ENCODE measurements at places on chromosomes 6 and 20.

DNA sequence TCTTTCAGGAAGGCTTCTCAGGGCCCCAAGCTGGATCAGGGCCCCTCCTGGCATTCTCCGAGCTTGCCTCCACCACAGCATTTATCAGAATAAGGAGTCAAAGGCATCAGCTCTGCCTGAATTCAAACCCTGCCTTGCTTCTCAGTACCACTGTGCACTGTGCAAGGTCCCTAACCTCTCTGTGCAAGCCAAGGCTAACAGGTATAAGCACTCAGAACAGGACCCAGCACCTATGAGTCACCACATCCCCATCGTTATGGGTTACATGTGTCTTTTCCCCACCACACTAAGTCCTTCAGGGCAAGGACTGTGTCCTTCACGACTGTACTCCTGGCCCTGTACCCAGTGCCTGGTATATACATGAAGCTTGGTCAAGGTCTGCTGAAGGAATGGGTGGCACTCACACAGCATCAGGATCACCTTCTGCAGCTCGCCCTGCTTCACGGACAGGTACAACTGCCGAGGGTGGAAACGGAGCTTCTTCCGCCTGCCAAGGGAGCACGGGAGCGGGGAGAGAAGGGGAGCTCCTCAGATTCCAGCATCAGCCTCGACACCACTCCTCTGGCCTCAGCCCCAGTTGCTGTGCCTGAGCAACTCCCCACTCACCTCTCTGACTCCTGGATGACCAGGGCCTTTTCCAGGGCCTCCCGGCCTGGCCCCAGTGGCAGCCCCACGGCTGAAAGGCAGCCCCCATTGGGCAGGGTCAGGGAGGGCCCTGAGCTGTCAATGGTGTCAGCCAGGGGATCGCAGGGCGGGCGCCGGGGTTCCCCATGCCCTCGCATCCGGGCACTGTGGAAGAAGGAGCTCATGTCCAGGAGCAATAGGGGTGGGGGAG is 8.6 kb upstream of the SLC44A4 start:
- H3K27ac ChIP-seq, result no peak overlapping the region
- H3K27me3 ChIP-seq, result no peaks in the 10 kb centered on the region
- no peak overlapping the region for H3K4me3 ChIP-seq
- H3K4me1 ChIP-seq, result no peaks in the 10 kb centered on the region
- H3K36me3 ChIP-seq, result peaks cover 17% of the 10 kb centered on the region

DNA sequence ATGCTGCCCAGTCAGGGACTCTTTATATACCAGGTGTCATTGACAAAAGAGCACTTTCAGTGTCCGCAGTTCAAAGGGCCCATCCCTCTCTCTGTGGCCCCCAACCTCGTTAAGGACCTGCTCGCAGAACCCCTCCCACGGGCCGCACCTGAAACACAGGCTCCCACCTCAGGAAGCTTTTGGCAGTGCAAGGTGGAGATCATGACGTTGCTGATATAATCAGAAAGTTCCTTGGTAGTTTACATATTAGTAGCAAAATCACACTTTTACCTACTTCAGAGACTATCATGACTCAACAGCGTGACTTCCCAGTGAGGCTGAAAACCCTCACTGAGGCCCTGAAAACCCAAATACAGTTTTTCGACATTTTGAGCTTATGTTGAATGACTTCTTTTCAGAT is 4.1 kb downstream of the TTLL2 start:
- no peak overlapping the region for H3K27ac ChIP-seq
- no peak for DNase-seq
- H3K4me3 ChIP-seq, result no peak overlapping the region
- H3K4me1 ChIP-seq, result no peaks in the 10 kb centered on the region

DNA sequence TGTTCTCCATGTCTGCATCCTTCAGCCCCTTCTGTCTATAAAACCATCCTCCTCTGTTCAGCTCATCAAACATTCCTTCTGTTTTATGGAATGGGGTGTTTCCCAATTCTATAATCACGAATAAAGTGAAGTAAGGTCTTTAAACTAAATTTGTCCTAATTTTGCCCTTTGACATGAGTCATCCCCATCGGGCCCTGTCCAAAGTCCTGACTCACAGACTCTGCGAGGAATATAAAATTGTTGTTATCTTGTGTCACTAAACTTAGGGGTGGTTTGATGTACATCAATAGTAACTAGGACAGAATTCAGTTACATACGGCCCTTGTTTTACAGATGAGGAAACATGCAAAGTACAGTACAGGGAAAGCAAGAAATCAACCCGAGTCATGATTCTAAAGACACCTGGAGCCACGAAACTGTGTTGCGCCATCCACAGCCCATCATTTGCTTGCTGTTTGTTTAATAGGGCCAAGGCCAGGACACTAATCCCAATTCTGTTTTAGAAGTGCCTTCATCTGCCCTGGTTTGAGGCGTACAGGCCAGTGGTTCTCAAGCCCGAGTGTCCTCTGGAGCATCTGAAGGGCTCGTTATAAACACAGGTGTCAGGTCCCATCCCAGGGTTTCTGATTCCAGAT is 2.8 kb downstream of the ACSS1 start:
- H3K27ac ChIP-seq, result peak overlapping the region; percentile 85
- no peak overlapping the region for H3K4me3 ChIP-seq
- no peak for DNase-seq
- H3K36me3 ChIP-seq, result no peaks in the 10 kb centered on the region

DNA sequence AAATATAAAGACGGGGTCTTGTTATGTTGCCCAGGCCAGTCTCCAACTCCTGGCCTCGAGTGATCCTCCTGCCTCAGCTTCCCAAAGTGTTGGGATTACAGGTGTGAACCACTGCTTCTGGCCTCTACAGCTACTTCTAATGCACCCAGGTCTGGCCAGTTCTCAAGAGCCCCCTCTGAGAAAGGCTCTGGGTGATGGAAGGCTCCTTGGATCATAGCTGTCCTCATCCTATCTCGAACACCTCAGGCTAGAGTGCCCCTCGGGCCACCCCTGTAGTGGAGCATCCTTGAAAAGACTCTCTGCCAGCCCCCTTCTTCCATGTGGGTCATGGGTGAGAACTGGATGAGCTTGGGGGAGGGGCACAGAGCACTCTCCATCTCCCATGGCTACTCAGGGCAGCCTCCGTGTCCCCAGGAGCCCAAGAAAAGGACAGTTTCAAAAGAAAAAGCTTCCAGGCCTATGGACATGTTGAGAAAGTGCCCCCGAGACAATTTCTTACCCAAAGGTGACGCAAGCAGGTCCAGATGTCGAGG is 714 bp upstream of the MYLK2 start:
- no peak for DNase-seq
- H3K4me1 ChIP-seq, result no peaks in the 10 kb centered on the region
- H3K36me3 ChIP-seq, result no peaks in the 10 kb centered on the region
- H3K27ac ChIP-seq, result no peak overlapping the region

DNA sequence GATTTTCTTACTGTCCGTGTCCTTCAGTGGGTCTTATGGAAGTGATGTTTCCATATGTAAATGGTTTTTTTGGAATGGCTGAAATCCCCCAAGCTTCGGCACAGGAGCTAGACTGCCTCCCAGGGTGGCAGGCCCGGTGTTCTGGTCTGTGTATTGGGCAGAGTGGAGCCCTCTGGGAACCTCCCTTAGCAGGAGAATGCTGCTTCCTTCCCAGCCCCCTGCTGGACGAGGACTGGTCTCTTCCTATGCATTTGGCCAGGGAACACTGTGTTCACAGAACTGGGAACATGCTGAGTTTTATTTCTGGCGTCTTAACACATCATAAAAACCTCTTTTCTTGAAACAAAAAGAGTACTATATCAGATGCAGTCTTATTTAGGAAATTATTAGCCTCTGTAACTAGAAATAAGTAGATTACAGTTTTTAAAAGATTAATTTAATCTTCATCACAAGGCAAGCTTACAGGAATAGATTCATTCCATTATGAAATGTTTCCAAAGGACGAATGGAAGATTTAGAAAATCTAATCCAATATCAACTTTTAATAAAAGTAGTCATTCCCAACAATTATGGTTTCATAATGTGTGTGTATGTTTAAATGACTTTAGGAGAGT is 56.6 kb downstream of the SYTL3 start:
- DNase-seq, result peak; percentile 64
- peak overlapping the region; percentile 76 for H3K27ac ChIP-seq
- no peaks in the 10 kb centered on the region for H3K27me3 ChIP-seq
- H3K4me1 ChIP-seq, result peaks cover 16% of the 10 kb centered on the region
- H3K36me3 ChIP-seq, result no peaks in the 10 kb centered on the region
- no peak overlapping the region for H3K4me3 ChIP-seq

DNA sequence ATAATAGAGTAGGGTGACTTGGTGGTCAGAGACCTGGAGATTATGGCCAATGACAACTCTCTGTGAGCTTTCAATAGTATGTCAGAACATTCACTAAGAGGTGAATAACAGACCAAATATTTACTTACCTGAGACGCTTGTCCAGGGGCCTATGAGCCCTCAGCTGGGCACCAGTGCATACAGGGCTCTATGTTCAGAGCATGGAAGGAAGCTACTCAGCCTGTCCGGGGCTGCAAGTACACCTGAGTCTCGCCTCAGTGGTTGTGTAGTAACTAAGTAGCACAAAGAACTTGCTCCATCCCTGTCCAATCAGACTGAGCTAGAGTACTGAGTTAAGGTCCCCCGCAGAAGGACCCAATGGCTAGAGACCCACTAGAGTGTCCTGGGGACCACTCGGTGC is 11.6 kb upstream of the SCGN start:
- H3K4me3 ChIP-seq, result no peak overlapping the region
- H3K27ac ChIP-seq, result no peak overlapping the region
- peaks cover 4% of the 10 kb centered on the region for H3K4me1 ChIP-seq
- no peaks in the 10 kb centered on the region for H3K27me3 ChIP-seq
